ENCODE measurements at places on chromosomes 6 and 20. TPM values are rescaled to one million over a fixed set of nuclear protein-coding genes. Genes with fewer than 3 reads are reported as not detected.

SLC22A3 gene
- 3.2 TPM for total RNA-seq

GRCh38 chr6:5325173-5325572 is 63.9 kb downstream of the FARS2 start:
- no peak for DNase-seq

GRCh38 chr6:7341989-7342742 is 29.2 kb upstream of the SSR1 start:
- DNase-seq: no peak

DNA sequence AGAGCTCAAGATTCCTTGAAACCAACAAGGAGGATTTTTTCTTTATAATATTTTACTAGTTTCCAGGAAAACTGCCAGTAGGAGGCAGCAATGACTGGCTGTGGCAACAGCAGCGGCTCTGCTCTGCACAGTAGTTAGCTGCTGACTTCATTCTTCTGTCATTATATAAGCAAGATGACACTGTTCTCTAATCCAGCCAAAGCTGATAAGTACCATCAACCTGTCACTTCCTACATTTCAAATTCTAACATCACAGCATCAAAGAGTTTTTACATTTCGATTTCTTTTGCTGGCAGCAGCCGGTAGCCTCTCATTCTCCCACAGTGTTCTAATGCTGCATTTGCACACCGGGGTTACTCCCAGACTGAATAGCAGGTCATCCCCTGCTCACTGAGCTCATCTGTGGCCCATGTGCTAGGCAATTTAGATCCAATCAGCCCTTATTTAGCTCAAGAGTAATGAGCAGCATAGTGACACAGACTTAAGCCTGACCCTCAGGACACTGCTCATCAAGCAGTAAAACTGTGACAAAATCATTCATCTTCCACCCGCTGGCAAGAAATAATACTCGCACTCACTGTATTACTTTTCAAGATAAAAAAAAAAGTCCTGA is 67.8 kb downstream of the MMS22L start:
- DNase-seq: peak; percentile 64

DNA sequence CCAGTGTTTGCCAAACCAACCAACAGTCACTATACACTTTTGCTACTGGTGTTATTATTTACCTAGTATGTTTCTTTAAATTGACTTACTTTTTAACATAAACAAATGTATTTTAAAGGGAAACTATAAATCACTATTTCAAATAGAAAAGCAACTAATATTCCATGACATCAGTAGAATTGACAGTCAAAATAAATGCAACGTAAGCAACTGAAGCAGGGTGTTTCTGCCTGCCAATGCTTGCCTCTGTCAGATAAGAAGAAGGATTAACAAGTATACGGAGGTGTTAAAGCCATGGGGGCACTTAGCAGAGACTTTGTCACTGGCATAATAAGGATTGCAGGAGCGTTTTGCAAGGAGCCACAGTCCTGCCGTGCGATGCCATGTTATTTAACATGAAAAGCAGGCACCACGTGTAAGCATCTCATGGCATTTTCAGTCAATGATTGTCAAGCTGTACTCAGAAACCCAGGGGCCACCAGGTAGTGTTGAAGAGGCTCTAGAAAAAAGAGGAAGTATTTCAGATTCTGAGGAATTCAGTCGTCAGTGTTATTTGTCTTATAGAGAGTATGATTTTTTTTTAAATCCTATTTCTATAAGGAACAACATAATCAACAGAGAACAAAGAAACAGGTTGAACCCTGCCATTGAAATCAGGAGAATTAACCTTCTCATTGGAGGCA is 131.7 kb downstream of the BFSP1 start:
- DNase-seq: no peak

DNA sequence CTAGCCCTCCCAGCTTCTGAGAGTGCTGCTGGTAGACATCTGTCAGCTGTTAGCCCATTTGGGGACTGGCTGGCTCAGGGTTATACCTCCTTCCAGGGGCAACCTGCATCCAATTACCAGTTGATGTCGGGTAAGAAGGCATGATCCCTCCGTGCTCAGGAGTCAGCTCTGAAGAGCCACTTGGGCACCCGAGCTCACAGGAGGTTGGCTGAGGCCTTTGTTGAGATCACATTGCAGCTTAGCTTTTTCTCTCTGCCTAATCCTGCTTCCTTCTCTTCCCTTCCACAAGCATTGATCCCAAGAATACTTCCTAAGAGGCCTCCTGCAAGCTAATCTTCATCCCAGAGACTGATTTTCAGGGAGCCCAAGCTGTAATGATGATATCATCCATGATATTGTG is 35.5 kb downstream of the SCP2D1 start:
- no peak for DNase-seq

- DNase-seq: no peak
These were observed 141.8 kb upstream of the TENT5A start for GRCh38 chr6:81894306-81894705.

CST2 gene
- total RNA-seq: not detected

- DNase-seq: peak; percentile 84
These were observed 33.1 kb upstream of the CHRNA4 start for GRCh38 chr20:63394069-63394919.

DNA sequence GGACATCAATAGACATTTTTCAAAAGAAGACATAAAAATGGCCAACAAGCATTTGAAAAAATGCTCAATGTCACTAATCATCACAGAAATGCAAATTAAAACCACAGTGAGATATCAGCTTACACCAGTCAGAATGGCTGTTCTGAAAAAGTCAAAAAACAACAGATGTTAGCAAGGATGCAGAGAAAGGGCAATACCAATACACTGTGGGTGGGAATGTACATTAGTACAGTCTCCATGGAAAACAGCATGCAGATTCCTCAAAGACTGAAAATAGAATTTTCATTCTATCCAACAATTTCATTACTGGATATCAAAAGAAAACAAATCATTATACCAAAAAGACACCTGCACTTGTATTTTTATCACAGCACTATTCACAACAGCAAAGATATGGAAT is 85.3 kb downstream of the DCDC2 start:
- no peak for DNase-seq

GRCh38 chr6:147820520-147820919 is 312.0 kb downstream of the SAMD5 start:
- DNase-seq: no peak

BPIFB1 gene
- total RNA-seq: not detected

RAET1L gene
- total RNA-seq: not detected

MYMX gene
- 2.8 TPM for total RNA-seq

- DNase-seq: no peak
These were observed 74.0 kb upstream of the GJE1 start for GRCh38 chr6:142058551-142059290.

GRCh38 chr6:86775893-86776292 is 161.4 kb upstream of the HTR1E start:
- no peak for DNase-seq

DNA sequence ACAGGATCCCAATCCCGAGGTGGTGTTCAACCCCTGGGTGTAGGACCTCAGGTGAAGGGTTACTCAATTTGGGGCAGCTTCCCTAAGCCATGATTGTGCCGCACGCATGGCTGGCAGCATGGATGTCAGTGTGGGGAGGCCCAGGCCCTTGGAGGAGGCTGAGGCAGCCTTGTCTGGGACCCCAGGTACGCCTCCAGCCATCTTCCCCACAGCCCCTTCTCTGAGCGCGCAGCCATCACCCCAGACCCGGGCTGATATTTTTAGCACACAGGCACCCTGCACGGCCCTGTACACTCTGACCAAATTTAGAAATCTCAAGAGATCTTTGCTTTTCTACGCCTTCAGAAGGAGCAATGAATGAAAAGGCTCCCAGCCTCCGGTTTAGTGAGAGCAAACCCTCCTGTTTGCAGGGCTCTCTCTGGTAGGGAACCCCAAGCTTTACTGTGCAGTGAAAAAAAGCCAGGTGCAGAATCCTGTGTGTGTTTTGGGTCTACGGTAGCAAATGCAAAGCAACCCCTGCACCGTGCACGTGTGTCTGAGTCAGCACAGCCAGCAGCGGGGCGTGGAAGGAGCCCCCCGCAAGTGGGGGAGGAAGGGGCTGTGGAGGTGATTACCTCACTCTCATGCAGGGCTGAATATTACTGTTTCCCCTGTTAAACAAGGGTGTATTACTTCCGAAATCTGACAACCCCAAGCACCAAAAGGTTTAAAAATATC is 44.3 kb downstream of the CTCFL start:
- DNase-seq: no peak

DNA sequence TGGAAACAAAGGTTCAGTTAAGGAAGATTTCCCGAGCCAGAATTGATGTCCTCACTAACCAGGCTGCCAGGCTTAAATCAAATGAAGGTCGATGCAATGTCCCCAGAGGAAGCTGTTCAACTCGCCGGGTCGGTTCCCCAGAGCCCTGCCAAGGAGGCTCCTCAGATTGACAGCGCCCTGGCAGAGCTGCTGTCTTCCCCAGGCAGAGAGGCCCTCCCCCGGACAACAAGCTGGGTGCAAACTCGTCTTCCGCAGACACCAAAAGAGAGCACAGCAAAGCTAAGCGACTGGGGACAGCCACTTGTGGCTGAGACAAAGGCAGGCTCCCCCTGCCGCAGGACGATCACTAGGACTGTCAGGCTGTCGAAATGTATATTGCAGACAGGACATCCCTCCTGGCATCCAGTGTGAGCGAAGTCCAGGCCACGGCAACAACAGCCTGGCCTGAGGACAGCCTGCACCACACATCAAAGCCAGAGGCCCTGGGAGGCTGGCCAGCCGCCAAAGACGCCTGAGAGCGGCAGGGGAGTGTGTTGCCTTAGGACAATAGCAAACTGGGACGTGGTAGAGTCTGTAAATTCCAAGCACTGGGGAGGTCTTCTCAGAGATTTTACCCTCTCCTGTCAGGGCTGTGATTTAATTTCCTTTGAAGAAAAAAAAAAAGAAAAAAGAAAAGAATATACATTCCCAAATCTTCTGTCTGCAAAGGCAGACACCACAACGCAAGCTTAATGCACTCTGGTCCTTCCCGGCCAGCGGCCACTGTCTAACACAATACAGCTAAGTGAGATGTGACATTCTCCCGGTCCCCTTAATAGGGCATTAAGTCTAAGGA is 99.1 kb downstream of the HIVEP2 start:
- DNase-seq: peak; percentile 77

DNA sequence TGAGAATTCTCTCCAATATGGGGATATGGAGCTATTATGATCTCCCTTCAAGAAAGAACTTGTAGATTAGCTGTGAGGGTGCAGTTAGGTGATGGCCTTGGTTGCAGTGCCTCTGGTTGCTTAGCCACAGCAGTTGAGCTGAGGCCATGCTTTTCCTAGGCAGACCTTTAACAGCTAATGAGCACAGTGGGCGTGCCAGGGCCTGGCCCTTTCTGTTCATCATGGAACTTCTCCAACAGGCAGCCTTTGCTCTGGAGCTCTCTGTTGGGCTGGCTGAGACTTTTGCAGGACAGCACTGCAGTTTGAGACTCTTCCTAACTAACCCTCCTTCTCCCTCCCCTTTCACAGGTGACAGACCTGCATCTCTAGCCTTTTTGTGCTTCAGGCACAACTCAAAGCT is 39.7 kb upstream of the TMEM170B start:
- DNase-seq: no peak

DNA sequence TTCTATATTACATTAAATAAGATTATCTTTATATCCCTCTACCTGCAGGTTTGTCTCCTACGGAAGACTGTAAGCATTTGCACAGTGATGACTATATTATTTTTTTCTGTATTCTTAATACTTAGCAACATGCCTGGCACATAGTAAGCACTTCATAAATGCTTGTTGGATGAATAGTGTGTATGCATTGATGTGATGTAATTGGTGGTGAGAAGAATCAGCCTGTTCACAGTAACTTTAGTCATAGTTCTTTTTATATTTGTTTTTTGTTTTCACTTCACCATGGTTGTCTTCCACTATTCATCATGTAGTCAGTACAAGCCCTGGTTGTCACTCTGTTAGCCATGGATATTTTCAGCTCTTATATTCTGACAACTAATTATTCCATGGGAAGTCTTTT is 184.0 kb upstream of the FLRT3 start:
- DNase-seq: no peak

DNA sequence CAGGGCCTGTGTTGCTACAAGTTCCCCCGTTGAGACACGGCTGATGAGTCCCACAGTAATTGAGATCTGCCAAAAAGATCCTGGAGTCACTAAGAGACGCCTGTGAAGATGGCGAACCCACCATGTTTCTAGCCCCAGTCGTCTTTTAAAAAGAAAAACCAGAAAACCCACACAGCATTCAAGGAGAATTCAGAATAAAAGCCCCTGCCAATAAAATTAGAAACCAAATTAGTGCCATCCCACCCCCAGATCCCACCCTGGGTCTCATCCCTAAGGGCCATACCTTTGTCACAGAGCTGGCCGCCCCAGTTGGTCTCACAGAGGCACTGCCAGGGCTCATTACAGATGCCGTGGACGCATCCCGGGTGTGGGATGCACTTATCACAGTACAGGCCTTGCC is 21.6 kb downstream of the JAG1 start:
- DNase-seq: no peak
